ENCODE measurements at places on chromosomes 4 and X. TPM values are rescaled to one million over a fixed set of nuclear protein-coding genes. Genes with fewer than 3 reads are reported as not detected.
A peak's percentile ranks its signal among the peaks of the same experiment; 100 is the strongest.

DNA sequence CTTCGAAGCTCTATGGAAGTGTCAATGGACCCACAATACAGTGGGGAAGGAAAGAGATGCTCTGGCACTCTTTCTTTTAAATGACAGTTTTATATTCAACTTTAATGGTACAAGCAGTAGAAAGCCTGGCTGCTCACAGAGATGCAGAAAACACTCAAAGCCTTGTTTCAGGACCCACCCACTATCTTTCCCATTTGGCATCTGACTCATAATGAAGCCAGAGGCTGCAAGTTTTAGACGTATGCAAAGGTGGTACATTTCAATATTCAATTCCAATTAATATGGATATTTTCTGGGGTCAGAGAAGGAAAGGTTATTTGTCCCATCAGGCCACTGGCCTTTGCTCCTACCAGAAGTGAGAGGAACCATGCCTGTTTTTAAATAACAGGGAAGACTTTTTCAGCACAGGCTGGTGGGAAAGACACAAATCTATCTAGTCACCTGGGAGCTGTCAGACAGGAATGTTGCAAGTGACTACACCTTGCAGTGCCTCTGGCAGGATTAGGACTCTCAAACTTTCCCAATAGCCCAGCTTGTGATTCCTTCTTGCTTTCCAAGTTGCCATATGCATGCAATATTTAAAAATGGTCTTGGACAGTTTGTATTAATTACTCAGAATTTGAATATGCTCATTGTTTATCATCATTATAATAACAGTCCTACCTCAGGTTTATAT, 70.0 kb upstream of the RAB40AL start:
- no peak for DNase-seq

DCAF8L2 gene
- total RNA-seq, result not detected

DNA sequence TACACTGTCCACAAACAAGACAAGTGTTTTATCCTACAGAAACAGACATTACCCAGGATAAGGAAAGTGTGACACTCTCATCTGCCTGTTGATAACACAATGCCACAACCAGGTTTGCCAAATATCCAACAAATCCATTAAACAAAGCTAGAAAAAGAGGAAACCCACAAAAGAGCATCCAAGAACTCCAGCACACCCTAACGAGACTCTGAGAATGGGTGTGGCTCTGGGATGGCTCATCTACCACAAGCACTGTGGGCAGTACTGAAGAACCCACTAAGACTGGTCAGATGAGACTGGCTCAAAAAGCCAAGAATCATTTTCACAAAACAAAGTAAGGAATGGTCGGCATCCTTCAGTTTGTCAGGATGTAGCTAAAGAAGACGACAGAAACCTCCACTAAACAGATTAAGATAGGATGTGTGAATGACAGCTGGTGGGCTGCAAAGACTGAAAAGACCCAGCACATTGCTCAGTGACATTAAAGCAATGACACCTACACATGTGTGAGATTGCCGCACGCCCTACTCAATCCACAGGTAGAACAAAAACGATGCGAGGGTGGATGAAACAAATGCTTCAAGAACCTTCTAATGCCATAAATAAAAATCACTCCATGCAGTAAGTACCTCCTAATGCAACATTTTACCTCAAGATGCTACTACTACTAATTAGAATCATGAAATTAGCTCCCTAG, 14.7 kb downstream of the ATP8A1 start:
- DNase-seq, result no peak

PPP4R3C gene
- not detected for total RNA-seq

- DNase-seq, result no peak
Measured at GRCh38 chr4:4921077-4921476, 61.6 kb downstream of the MSX1 start.

DNA sequence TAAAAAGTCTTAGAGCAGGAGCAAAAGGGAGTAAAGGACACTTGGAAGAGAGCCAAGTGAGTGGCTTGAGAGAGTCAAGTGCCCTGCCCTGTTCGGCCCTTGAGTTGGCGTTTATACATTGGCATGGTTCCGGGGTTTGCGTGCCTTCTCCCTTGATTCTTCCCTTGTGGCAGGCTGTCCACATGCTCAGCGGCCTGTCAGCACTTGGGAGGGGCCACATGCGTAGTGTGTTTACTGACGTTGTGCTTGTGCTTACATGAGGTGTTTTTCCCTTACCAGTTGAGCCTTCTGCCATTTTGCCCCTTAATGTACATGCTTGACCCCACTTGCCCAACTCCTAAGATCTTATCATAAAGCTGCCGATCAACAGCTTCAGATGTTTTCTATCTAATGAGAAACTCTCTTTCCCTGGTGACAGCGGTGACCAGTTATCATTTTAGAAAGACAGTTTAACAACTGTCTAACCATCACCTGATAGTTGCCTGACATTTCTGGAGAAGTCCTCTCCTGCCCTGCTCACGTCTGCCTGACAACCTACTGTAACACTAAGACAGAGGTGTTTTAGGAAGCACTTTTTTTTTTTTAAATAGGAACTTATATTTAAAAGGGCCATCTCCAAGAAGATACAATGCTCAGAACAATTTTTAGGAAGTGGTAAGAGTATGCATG, 49.5 kb upstream of the GC start:
- no peak for DNase-seq

RNF212 gene
- total RNA-seq, result 11.1 TPM

DNA sequence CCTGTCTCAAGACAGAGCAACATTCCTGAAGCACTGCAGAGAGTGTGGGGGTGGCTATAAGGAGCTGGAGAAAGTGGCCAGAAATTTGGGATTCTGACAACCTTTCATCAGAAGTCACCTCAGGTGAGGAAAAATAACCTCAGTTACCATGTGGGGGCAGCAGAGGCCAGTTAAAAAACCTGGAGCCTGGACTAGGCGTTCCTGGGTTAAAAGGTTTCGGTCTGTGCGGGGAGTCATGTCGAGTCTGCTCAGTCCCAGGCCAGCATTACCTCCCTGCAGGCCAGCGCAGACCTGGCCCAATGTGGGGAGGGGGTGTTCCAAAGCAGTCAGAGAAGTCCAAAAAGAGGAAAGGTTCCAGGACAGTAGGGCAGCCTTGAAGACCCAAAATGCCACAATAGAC, 10.9 kb upstream of the NALF2 start:
- DNase-seq, result peak; percentile 51

DNA sequence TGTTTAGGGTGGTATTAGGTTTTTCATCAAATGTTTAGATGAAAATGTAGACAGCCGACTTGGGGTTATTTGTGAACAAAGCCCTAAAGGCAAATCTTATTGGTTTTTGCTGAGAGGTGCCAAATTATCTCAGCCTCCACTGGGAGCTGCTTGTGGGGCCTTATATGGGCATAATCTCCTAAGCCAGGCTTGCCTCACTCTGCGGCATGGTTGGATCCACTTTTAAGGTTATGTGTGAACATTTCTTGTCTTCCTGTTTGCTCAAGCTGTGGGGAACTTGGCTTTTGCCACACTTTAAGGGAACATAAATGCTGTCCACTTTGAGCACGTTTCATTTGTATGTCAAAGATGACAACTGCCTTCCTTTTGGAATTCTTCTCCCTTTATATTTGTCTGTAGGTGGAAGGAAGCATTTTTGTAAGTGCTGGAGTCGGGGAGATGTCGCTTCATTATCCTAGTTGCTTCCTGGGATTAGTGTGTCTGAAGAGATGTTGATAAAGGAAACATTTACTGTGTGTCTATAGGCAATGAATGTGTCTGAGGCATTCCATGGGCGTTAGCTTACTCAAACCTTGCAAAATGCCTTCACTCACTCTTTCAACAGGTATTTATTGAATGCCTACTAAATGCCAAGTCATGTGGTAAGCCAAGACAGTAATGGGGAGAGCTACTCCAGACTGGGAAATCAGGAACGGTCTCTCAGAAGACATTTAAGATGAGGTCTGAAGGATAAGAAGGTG, 78.3 kb downstream of the SLC9A6 start:
- DNase-seq, result no peak

GRCh38 chr4:31647786-31648185, 927.6 kb downstream of the PCDH7 start:
- DNase-seq, result no peak

GLUD2 gene
- total RNA-seq, result 0.27 TPM

- DNase-seq, result no peak
Measured at GRCh38 chr4:2810388-2810787, 17.5 kb downstream of the SH3BP2 start.

VEGFD gene
- total RNA-seq, result 0.20 TPM

SH3BGRL gene
- 51.4 TPM for total RNA-seq

GRCh38 chr4:174156239-174156826, 127.1 kb downstream of the FBXO8 start:
- no peak for DNase-seq

SPANXD gene
- not detected for total RNA-seq

GRCh38 chr4:148097801-148098200, 344.4 kb downstream of the NR3C2 start:
- DNase-seq, result no peak

TMEM156 gene
- total RNA-seq, result not detected

DNA sequence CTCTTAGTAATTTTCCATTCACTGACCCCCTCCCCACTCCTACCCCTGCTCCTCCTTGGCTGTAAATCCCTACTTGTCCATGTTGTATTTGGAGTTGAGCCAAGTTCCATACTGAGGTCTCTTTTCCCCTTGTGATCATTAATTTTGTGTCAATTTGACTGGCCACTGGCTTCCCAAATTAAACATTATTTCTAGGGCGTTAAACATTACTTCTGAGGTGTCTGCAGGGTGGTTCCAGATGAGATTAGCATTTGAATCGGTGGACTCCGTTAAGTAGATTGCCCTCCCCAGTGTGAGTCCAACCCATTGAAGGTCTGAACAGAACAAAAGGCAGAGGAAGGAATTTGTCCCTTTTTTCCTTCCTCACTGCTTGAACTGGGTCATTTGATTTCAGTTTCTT, 25.7 kb downstream of the SLC39A8 start:
- DNase-seq, result no peak

CLGN gene
- 19.6 TPM for total RNA-seq

- no peak for DNase-seq
Measured at GRCh38 chr4:52036886-52037530, 1.1 kb downstream of the SGCB start.

DNA sequence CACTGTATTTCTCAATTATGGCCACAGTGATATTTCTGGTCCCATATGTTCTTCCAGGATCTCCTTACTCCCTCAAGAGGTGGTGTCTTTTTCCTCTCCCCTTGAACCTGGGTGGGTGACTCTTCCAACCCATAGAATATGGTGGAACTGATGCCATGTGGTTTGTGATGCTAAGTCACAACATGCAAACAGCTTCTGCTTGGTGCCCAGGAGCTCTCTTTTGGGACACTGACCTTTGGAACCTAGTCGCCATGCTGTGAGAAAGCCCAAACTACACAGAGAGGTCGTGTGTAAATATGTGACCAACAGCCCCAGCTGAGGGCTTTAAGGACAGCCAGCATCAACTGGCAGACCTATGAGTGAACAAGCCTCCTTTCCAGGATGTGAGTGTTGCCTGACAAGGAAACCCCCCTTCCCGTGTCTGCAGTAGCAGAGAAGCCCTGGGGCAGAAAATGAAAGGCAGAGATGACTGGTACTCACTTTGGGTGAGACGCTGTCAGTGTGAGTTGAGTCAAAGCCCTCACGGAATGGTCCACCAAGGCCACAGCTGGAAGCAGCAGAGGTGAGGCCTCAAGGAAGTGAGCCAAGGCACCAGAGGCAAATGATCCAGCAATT, 223.4 kb downstream of the BCOR start:
- DNase-seq, result no peak

KLHL13 gene
- total RNA-seq, result 46.9 TPM

GRCh38 chrX:39205467-39205866, 404.2 kb downstream of the MID1IP1 start:
- no peak for DNase-seq

DNA sequence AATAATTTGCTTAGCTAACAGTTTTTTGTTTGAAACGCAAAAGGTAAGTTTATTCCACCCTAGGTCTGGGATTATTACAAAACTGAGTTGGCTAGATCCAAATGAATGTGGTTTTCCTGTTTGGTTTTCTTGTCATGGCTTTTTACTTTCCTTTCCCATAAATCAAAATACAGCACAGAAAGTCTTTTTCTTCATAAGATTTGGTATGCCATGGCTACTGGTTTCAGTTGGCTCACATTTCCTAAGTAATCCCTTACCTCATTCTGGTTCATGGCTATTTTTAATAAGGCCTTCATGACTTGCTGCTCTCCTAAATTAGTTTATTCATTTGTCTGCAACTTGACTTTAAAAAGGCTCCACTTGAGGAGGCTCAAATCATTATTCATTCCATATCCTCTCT, 12.9 kb upstream of the PAK3 start:
- DNase-seq, result no peak

DUX4 gene
- 1.2 TPM for total RNA-seq

GTPBP6 gene
- total RNA-seq, result 52.3 TPM

DNA sequence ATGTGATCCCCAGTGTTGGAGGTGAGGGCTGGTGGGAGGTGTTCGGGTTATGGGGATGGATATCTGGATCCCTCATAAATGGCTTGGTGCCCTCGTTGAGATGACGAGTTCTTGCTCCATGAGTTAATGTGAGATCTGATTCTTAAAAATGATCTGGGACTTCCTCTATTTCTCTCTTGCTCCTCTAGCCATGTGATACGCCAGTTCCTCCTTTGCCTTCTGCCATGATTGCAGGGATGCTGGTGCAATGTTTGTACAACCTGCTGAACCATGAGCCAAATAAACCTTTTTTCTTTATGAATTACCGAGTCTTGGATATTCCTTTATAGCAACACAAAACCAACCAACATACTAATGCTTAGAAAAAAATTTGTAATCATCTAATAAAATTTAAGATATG, 56.6 kb downstream of the STAP1 start:
- DNase-seq, result no peak

NXF2B gene
- total RNA-seq, result 0.74 TPM

GRCh38 chrX:139720136-139720535, 12.2 kb upstream of the MCF2 start:
- no peak for DNase-seq

NPNT gene
- total RNA-seq, result not detected

CABS1 gene
- not detected for total RNA-seq

Measured in glutamatergic neuron (in vitro differentiated cells).